ENCODE measurements at places on chromosomes 1 and 21. TPM values are rescaled to one million over a fixed set of nuclear protein-coding genes. Genes with fewer than 3 reads are reported as not detected.

ACTL8 gene
- not detected for total RNA-seq

LCA5L gene
- total RNA-seq, result not detected

TTC22 gene
- not detected for total RNA-seq

UBAP2L gene
- 67.8 TPM for total RNA-seq

GRCh38 chr1:91872559-91873081, 13.3 kb downstream of the TGFBR3 start:
- no peak overlapping the region for H3K4me3 ChIP-seq
- peaks cover 6% of the 10 kb centered on the region for H3K4me1 ChIP-seq
- no peaks in the 10 kb centered on the region for H3K36me3 ChIP-seq
- no peak overlapping the region for H3K27ac ChIP-seq
- no peaks in the 10 kb centered on the region for H3K27me3 ChIP-seq

ANKRD13C gene
- 30.2 TPM for total RNA-seq

GRCh38 chr1:192131914-192132313, 26.3 kb upstream of the RGS18 start:
- no peak overlapping the region for H3K4me3 ChIP-seq
- no peaks in the 10 kb centered on the region for H3K4me1 ChIP-seq

- H3K27ac ChIP-seq, result peak overlapping the region; percentile 94
- H3K36me3 ChIP-seq, result no peaks in the 10 kb centered on the region
- peaks cover 52% of the 10 kb centered on the region for H3K4me1 ChIP-seq
- DNase-seq, result no peak
These were observed 46.1 kb downstream of the SLC44A3 start for GRCh38 chr1:94866164-94866807.

- no peaks in the 10 kb centered on the region for H3K36me3 ChIP-seq
- no peaks in the 10 kb centered on the region for H3K27me3 ChIP-seq
- H3K4me1 ChIP-seq, result peaks cover 42% of the 10 kb centered on the region
- peak overlapping the region; percentile 71 for H3K27ac ChIP-seq
These were observed 79.1 kb downstream of the MRPS6 start for GRCh38 chr21:34152500-34152899.

S100A2 gene
- total RNA-seq, result not detected

- H3K4me1 ChIP-seq, result no peaks in the 10 kb centered on the region
- H3K27ac ChIP-seq, result no peak overlapping the region
- H3K4me3 ChIP-seq, result no peak overlapping the region
- H3K36me3 ChIP-seq, result no peaks in the 10 kb centered on the region
These were observed 75.2 kb downstream of the PAX7 start for GRCh38 chr1:18705811-18706210.

DNA sequence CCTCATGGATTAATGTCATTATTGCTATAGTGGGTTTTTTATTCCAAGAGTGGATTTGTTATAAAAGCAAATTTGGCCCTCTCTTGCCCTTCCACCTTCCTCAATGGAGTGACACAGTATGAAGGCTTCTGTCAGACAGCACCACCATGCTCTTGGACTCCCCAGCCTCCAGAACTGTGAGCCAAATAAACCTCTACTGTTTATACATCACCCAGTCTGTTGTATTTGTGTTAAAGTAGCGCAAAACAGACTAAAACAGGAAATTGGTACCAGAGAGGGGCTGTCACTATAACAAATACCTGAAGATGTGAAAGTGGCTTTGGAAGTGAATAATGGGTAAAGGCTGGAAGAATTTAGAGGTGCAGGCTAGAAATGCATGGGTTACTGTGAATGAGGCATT, 38.0 kb upstream of the DMRTB1 start:
- H3K4me3 ChIP-seq, result no peak overlapping the region
- no peak overlapping the region for H3K27ac ChIP-seq
- no peaks in the 10 kb centered on the region for H3K27me3 ChIP-seq
- no peaks in the 10 kb centered on the region for H3K4me1 ChIP-seq

IQGAP3 gene
- total RNA-seq, result not detected

PDPN gene
- total RNA-seq, result 8.5 TPM

DNA sequence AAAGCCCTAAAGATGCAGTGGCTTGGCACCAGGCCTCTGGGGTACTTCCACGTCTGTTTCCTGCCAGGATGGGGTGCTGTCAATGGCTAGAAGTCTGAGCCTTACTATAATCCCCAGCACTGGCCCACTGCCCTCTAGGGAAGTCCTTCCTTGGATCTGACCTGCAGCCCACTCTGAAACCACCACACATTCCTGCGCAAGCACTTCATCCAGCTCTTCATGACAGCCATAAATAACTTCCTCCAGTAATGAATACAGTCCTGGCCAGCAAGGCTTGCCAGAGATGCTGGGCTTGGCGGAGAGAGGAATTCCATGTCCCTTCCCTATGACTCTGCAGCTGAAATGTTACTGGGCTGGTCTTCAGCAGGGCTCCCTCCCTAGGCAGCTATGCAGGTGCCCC, 32.6 kb downstream of the ALPL start:
- no peak overlapping the region for H3K27ac ChIP-seq
- no peak for DNase-seq
- no peaks in the 10 kb centered on the region for H3K27me3 ChIP-seq
- H3K36me3 ChIP-seq, result no peaks in the 10 kb centered on the region
- H3K4me3 ChIP-seq, result no peak overlapping the region
